ENCODE measurements at places on chromosomes 6 and 20.

GRCh38 chr20:60202046-60202445, 243.8 kb downstream of the CDH26 start:
- DNase-seq = no peak

DNA sequence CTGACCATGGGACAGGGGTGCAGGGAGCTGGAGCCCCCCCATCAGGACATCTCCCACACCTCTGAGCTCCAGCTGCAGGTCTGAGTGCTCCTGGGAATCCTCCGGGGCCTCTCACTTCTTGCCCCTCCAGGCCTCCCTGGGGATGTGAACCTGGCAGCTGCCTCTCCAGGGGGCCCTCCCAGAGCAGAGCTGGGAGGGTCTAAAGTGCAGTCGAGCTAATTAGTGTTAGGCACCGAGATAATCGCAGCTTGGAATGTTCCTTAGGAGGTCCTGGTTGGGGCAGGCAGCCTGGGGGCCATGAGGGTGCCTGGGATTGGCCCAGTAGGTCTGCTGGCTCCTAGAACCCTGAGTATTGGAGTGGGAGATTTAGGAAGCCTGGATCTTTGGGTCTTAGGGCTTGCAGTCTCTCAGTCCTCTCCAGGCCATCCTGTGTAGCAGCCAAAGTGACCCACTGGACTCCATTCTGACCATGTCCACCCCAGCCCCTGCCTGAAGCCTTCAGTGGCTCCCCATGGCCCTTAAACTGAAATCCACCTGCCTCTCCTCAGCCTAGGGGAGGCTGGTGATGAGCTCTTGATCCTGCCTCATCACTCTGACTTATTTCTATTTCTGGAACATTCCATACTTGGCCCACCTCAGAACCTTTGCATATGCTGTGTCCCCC, 26.0 kb downstream of the CEBPB start:
- DNase-seq = no peak

DNA sequence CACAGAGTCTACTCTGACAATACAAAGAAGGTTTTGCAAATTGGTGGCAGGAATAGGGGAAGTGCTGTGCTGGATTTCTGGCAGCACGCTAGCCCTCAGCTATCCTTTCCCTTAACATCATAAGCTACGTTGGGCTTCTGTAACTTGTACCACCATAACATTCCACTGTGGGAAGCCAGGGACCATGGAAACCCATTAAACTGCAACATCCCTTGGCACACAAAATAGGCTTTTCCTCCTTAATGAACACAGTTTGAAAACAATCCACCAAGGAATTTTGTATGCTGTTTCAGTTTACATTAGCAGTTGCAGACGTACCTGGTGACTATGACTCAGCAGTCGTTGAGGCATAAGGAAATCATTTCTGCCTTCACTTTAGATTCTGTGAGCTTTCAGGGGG, 203.9 kb upstream of the RAB32 start:
- no peak for DNase-seq

- no peak for DNase-seq
These were observed 160.9 kb upstream of the PMEPA1 start for GRCh38 chr20:57870597-57871236.

DNA sequence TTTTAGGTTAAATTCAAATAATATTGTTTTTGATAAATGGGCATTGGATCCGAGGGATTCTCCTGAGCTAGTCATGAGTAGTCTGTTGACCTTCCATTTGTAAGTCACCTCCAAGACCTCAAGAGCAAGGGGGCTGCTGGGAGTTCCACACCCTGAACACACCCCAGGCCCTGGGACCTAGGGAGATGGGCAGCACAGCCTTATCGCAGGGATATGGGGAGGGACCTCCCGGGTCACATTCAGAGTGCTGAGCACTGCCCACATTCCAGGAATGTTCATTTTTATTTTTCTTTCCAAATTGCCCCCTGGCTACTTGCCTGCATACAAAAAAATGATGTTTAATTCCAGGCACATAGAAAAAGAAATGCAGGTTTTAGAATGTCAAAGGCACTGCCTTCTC, 55.5 kb downstream of the SLC22A2 start:
- DNase-seq = no peak

GRCh38 chr20:23366384-23366783, 4.4 kb downstream of the GZF1 start:
- peak; percentile 47 for DNase-seq

DNA sequence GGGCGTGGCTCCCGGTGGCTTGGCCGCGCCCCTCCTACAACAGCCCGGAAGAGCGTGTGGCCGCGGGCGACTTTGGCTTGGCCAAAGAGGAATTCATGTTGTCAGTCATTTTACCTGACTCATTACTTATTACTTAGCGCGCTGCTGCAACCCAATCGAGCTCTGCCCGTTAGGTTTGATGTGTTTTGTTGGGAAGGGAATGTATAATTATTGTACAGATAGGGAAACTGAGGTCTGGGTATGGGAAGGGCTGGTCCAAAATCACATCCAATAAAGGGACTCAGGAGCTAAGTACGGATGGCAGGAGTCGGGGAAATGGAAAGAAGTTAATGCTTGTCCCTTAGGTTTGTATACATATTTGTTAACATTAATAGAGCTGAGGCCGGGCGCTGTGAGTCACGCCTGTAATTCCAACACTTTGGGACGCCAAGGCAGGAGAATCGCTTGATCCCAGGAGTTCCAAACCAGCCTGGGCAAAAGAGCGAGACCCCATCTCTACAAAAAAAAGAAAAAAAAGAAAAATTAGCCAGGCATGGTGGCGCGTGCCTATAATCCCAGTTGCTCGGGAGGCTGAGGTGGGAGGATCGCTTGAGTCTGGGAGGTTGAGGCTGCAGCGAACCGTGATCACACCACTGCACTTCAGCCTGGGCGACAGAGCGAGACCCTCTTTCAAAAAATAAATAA, 639 bp upstream of the ZNF335 start:
- no peak for DNase-seq

GRCh38 chr6:113734982-113735381, 122.2 kb upstream of the MARCKS start:
- DNase-seq = no peak

DNA sequence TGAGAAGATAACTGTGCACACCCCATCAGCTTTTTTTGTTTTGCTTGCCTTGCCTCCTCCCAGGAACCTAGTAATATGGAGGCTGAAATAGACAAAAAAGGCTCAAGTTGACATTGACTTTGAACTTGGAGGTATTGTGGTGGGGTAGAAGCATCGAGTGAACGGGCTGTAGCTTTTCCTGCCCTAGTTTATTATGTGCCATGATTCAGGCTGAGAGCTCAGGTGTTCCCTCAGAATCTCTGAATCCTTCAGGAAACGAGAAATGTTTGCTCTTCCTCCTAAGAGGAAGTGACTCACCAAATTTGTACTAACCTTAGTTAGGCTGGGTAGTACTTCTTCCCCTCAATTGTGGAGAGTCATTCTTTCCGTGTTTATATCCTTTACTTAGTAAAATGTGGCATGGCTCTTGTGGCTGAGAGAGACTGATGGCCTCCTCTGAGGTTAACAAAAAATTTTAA, 98.8 kb downstream of the SASH1 start:
- peak; percentile 7 for DNase-seq

- peak; percentile 97 for DNase-seq
These were observed 208.8 kb upstream of the SUPT3H start for GRCh38 chr6:45586216-45587171.

DNA sequence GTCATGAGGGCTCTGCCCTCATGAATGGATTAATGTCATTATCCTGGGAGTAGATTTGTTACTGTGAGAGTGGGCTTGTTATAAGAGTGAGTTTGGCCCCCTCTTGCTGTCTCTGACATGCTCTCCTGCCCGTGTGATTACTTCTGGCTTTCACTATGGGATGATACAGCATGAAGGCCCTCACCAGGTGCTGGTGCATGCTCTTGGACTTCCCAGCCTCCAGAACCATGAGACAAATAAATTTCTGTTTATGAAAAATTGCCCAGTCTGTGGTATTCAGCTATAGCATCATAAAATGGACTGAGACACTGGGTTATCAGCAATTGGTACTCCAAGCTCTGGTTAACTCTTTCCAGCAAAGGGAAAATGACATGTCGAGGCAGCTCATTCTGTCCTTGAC, 76.2 kb upstream of the MAP3K7 start:
- DNase-seq = no peak

DNA sequence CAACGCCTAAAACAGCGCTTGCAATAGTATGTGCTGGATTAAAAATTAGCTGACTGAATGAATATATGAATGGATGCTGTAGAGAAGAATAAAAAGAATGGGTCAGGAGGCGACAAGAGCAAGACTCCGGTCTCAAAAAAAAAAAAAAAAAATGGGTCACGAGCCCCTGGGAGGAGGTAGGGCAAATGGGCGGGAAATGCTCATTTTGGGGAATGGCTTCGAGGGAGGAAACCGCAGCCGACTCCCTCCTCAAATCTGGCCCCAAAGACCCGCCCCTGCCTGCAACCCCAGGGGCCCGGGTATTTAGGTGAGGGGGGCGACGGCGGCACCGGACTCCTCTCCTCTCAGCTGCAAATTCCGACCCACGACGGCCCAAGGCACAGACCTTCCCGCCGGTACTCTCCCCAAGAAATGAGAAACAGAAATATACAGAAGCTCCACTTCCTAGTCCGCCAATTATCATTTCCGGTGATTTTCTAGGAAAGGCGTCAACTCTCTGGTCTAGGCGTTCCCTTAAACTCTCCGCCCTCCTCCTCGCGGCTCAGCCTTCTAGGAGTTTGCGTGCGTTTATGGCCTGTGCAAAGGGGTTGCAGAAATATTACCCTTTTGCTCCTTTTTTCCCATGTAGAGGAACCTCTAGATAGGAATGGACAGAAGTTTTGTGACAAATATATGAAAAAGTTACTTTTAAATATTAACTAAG, at the start of gene ZNF311:
ZNF311 (minus strand) TSS at position 133 of the 703 bp plus-strand sequence. CDS start 1,361 bp downstream, outside the sequence.
- DNase-seq = no peak

DNA sequence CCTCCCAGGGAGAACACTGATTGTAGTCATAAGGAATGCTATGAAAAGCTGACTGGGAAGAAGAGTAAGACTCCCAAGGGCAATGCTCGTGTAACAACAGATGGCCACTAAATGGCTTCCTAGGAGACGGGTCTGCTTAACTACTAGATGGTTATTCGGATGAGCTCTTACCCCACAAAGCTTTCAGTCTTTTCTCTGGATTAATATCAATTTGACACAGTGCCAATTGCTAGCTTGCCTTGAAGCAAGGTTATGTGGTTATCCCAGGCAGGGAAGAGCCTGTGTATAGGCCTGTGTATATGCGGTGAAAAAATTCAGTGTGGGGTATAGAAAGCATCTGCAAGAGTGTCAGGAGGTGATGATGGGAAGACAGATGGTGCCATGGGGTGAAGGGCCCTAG, 86.4 kb upstream of the NOX3 start:
- no peak for DNase-seq

GRCh38 chr6:45212976-45213375, 115.2 kb upstream of the RUNX2 start:
- DNase-seq = no peak

DNA sequence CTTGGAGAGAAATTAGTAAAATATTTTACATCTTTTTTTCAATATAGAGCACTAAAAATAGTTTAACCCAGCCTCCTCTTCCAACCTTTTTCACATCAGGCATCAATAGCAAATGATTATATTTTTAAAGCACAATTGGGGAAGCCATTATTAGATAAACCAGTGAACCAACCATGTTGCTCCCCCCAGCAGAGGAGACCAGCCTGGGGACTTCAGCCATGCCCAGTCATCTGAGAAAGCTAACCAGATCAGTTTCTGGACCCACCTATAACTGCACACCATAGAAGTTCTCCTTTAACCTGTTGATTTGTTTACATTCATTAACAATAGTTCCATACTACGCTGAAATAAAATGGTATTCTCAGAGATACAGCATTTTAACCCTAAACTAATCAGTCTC, 13.8 kb upstream of the SDHAF4 start:
- no peak for DNase-seq

- no peak for DNase-seq
These were observed 78.1 kb upstream of the FAM83B start for GRCh38 chr6:54768494-54768893.

- no peak for DNase-seq
These were observed 107.3 kb downstream of the CEP57L1 start for GRCh38 chr6:109202409-109203264.

GRCh38 chr6:49949062-49949461, 14.9 kb downstream of the DEFB114 start:
- DNase-seq = no peak

DNA sequence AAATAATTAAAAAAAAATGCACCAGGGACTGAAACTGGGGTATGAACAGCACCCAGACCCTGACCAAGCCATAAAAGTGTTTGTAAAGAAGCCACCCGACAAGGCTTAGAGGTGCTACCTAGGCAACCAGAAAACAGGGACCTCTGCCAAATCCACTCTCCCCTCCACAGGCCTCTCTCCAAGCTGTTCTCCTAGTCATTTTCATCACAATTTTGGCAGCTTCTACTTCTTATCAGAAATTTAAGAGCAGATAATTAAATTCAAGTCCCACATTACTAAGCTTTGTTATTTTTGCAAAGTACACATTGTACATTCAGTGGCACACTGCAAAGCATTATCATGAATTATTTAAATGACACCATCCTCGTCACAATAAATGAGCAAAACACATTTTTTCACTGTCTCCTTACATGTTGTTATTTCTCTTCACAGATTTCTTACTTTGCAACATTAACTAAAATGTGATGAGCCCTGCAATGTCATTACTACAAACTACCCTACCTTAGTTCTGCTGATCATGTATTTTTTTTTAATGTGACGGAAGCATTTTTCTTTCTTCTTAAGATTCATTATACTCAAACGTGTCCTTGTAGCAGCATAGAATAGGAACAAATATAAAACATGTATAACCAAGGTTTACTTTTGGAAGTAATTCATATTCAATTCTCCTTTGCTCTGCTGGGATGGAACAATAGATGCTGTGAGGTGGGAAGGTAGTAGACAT, 38.1 kb downstream of the ECT2L start:
- DNase-seq = no peak

DNA sequence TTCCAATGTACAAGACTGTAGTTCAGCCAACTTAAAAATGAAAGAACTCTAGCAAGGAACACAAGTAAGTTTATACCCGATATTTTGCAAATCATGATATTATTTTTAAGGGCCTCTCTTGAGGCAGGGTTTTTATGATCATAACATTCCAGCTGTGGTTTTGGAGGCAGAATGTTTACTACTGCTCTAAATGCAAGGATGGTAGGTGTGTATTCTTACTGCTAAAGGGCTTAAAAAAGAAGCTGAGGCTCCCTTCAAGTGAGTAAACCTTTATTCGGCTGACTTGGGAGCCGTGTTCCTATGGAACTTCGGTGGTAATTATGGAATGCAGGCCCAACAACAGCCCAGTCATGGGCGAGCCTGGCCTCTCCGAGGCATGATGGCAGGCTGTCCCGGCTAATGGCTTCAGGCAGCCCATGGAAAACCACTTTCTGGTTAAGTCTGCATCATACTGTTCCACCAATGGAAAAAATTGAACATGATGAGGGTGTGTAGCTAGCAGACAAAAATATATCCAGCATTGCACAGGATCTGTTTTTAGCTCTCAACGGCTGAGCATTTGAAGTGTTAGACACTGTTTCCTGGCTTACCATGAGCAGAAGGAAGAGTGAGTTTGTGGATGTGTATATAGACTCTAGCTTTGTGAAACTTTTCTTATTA, 111.5 kb downstream of the TIAM2 start:
- DNase-seq = no peak

Measured in CD4-positive, CD25-positive, alpha-beta regulatory T cell (primary cell).